NCI-H1092 treated with DMSO at 0.1 percent for 48 hours (cell line): ENCODE measurements at places on chromosomes 2 and 18.

DNA sequence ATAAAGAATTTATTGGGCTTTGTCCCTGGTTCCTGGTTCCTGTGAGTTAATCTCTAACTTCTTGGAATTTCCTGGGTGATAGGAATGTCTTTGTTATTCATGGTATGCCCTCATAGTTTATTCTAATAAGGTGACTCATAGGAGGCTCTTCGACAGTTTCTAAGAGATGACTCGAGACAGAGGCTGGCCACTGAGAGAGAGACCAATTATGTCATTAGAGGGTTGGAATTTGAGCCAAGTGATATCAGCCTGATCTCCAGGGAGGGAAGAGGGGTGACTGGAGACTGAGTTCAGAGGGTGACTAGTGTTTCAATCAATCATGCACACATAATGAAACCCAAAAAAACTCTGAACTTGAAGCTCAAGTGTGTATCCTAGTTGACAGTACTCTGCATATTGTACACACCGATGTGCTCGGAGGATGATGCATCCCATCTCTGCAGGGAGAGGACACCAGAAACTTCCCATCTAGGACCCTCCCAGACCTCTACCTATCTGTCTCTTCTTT, 185.7 kb downstream of the MTCL1 start:
- DNase-seq, result no peak

DNA sequence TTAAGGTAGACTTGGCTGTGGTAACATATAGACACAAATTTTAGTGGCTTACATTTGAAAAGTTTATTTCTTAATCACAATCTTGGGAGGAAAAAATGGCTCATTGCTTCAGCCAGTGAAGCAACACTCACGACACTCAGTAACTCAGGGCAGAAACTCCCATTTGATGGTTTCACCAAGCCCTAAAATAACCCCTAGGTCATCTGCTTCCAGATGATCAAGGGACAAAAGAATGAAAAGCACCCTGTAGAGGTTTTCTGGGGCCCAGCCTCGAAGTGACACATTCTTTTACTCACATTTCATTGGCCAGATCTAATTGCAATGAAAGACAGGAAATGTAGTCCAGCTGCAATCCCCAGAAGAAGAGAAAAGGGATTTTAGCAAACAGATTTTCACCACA, 275.9 kb downstream of the TMX3 start:
- DNase-seq, result no peak

GRCh38 chr2:68907232-68907919, 36.2 kb upstream of the BMP10 start:
- DNase-seq, result no peak

DNA sequence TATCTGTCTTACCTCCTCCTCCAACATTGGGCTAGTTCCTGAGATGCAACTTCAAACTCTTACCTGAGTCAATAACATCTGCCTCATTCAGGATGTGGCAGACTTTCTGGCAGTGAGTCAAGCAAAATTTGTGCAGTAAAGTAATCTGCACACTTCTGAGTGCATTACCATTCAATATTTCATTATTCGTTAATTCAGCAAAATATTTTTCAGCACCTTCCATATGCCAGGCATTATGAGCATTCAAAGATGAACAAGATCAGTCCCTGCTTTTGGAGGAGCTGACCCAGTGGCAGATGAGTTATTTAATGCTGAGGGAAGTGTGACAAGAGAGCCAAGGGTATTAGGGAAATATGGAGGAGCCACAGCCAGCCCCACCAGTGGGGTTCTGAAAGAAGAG, 339.7 kb downstream of the LNPK start:
- no peak for DNase-seq

DNA sequence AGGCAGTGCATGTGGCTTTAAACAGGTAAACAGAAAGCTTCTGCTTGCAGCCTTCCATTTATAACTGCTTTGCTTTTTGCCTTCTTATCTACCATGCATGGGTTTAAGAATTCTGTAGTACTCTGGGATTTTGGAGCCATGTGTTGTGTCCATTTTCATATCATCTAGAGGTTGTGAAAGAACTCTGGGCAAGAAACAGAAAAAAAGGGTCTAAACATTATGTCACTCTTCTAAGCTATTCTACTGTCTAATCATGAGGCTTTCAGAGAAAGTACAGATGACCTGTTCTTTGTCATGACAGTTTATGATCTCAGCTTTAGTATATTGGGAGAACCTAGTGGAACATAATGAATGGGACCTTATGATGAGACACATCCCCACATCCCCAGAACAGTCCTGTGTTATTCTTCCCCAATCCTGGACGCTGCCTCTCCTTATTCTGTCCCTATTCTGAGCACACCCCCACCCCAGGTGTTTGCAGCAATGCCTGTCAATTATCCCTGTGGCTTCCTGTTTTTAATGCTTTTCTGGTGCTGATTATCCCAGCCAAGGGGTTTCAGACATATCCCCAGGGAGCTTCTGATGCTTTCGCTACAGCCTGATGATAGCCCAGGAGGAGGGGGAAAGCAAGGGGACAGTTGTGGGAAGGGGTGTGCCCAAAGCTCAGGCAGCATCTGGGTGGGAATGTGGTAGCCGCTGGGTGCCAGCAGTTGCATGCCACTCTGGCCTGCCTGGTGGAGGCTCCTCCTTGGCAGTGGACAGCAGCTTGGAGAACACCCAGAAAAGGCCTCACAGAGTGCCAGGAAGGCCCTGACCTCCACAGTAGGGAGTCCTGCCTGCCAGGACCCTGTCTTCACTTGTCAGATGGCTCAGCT, 169.5 kb upstream of the MAP3K20 start:
- no peak for DNase-seq

- no peak for DNase-seq
Observed at GRCh38 chr2:229910832-229911412, 10.9 kb downstream of the TRIP12 start.

DNA sequence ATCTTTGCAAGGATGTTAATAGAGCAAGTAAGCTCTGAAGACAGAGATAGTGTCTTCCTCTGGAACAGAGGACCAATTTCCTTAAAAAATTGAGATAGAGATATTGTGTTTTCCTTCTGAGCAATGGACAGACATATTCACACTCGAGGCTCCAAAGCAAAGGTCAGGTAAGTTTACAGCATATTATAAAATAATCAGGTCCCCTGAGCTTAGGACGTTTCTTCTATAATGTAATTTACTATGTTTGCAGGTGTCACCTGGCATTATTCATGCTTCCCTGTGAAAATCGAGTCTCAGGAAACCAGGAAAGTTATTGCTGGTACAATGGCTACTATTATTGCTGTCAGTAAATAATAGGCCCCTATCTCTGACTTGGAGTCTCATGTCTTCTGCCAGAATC, 1135.8 kb upstream of the ACVR2A start:
- DNase-seq, result no peak

DNA sequence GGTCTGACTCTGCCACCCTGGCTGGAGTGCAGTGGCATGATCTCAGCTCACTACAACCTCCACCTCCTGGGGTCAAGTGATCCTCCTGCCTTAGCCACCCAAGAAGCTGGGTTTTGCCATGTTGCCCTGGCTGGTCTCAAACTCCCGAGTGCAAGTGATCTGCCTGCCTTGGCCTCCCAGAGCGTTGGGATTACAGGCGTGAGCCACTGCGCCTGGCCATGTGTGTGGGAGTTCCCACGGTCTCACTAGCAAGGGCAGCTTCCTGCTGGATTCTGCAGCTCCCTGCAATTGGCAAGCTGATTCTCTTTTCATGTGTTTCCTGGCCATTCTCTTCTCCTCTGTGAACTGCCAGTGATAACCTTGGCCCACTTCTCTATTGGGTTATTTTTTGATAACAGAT, 84.0 kb downstream of the USP40 start:
- DNase-seq, result no peak

DNA sequence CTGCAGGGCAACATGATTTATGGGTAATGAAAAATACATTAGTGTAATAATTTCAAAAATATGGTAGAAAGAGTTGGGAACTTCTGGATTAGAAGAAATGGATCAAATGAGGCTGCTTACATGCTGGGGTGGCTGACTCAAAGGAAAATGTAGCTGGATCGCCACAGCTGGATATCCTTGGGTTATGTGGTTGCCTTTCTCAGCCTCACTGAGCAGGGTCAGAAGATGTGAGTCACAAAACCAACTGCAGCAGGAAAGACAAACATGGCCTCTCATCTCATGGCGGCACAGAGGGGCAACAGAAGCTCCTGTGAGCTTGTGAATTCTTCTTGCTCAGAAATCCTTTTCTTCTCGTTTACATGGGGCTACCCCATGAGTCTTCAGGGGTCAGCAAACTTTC, 317.1 kb upstream of the SPRED2 start:
- no peak for DNase-seq

DNA sequence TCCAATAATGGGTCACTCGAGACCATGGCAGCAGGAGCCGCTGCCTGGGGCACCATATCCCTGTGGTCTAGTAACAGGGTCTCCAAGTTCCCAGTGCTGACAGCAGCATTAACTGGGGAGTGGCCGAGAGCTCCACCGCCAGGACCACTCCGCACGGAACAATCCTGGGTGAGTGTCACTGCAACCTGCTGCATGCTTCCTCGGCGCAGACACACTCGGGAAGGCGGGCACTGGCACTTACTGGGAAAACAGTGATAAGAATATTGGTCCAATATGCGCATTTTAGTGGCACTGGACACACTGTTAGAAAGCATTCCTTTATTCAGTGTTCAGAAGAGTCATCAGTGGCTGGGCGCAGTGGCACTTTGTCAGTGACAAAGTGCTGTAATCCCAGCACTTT, 29.7 kb downstream of the FAM228A start:
- DNase-seq, result no peak

DNA sequence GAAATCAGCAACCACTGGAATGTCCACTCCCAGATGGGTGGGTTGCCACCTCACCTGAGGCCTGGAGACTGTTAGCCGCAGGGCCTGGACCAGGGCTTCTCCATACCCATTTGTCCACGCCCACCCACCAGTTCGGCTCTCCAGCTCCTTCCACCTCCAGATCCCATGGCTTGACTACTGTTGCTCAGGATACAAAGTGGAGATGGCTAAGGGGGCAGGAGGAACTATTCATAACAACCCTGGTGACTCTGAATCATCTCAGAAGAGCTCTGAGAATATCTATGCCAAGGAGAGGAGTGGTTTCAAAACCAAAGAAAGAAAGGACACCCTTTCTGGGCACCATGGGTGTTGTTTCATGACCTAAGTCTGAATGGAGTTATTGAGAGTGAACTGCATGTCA, 145.8 kb downstream of the LAMA3 start:
- DNase-seq, result no peak

DNA sequence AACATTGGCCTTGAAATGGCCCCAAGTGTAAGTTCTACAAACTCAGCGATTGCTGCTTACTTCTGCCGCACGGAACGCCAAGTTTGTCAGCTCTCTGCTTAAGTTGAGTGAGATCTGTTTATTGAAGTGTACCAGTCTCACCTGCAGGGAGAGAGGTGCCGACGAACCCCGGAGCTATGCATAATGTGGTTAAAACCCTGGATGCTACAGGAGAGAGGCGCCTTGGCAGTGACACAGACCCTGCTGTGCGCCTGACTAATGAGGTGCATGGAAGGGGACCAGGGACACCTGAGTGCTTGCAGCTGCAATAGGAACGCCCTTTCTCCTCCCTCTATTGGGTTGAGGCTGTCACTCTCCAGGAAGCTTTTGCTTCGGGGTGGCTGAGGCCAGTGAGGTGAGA, 979 bp downstream of the SLC9A2 start:
- DNase-seq, result no peak

GRCh38 chr2:102848366-102848839, 86.6 kb downstream of the TMEM182 start:
- DNase-seq, result peak; percentile 73

DNA sequence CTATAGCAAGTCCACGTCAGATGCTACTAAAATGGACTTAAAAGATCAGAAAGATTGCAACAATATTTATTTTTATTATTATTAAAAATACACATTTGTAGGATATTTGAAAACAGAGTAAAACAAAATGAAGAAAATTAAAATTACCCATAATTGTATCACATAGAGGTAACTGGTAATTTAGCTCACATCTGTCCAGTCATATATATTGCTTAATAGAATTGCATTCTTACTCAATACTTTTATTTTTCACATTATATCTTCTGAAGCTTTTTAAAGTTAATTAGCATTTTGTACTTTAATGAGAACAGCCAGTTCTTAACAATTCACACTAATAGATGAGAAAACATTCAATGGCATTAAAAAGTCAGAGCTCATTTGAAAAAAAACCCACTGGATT, 11.5 kb upstream of the RNF144A start:
- DNase-seq, result no peak

- DNase-seq, result no peak
Observed at GRCh38 chr2:158321264-158321663, 135.3 kb downstream of the CCDC148 start.

GRCh38 chr2:68089961-68090360, 27.2 kb upstream of the C1D start:
- DNase-seq, result peak; percentile 0

- DNase-seq, result no peak
Observed at GRCh38 chr2:16181741-16182090, 241.4 kb downstream of the MYCN start.

DNA sequence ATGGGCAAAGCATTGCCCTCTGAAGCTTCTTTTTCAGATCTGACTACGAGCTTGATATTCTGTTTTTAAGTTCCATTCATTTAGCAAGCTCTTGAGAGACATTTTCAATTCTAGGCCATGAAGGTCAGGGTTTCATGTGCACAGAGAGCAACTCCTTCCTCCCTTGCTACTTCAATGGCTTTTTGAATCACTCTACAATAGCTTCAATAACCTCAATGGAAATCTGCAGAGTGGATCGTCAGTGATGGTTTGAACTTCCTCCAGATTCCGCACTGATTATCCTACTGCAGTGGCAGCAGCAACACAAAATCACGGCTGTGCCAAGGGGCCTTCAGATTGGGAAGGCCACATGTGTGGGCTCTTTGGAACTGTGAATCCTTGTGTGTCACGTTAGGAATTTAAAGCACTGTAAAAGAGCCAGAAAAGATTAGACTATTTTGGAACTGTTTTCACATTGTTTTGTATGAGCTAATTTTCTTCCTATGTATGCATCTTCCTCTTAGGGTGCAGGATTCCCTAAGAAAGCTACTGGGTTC, 88.4 kb upstream of the MGAT4A start:
- DNase-seq, result no peak

DNA sequence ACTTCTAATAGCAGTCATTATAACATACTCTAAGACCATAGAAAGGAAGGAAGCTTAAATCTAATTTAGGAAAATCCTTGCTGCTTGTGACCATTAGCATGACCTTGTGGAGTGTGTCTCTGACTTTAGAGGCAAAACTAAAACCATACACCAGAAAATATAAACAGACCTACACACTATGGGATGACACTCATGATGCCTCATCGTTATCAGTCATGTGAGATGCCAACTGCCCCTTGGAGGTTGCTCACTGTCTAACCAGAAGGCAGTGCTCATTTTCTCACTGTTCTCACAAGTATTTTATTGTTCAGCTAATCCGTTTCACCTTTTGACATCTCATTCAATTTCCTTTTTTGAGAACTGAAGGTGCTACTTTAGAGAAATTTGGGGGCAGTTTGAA, 376.9 kb downstream of the RND3 start:
- DNase-seq, result no peak

- DNase-seq, result no peak
Observed at GRCh38 chr18:55515214-55515613, 72.8 kb downstream of the TCF4 start.

DNA sequence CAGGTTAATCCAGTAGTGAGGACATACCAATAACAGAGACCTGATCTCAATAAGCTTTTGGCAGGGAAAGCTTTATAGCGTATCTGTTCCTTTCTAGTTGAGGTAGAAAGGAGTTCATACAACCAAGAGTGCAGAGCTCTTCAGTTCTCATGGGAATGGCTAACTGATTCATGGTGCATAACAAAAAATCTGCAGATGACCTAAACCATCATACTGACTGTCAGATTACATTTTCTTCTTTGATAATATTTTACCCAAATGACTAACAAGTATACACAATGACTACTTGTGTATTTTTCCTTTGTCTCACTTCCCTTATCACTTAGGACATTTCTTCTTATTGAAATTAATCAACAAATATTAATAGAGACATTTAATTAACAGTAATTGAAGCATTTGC, 140.0 kb upstream of the SERTAD2 start:
- no peak for DNase-seq
